ENCODE measurements at places on chromosomes 13 and 19. TPM values are rescaled to one million over a fixed set of nuclear protein-coding genes. Genes with fewer than 3 reads are reported as not detected.

Gene TBXA2R
- 0.12 TPM for total RNA-seq

GRCh38 chr19:35430409-35431144 lies 17.5 kb upstream of the FFAR2 start:
- peak overlapping the region; percentile 78 for H3K27ac ChIP-seq
- H3K4me1 ChIP-seq = peaks cover 34% of the 10 kb centered on the region
- DNase-seq = no peak
- no peaks in the 10 kb centered on the region for H3K36me3 ChIP-seq
- no peaks in the 10 kb centered on the region for H3K27me3 ChIP-seq

DNA sequence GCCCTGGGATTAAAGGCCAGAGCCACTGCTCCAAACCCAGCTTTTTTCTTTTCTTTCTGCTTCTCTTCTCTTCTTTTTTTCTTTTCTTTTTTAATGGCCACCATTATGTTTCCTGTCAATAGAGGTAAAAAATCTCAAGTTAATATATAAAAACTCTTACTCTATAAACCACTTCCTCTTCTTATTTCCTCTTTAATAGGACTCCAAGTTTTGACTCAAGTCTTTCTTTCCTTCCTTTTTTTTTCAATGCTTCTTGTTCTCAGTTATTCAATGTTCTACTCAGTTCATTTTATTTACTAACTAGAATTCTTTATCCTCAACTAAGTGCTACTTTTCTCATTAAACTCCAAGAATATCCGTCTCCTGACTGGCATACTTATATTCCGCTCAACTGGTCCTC lies 27.1 kb upstream of the MYCBP2 start:
- H3K4me1 ChIP-seq = no peaks in the 10 kb centered on the region
- DNase-seq = no peak
- no peak overlapping the region for H3K4me3 ChIP-seq
- H3K27me3 ChIP-seq = no peaks in the 10 kb centered on the region
- H3K27ac ChIP-seq = no peak overlapping the region
- H3K36me3 ChIP-seq = no peaks in the 10 kb centered on the region

GRCh38 chr19:10227026-10227971 lies 3.8 kb downstream of the S1PR2 start:
- peaks cover 10% of the 10 kb centered on the region for H3K4me1 ChIP-seq
- no peak for DNase-seq
- peak overlapping the region; percentile 98 for H3K27ac ChIP-seq

- DNase-seq = no peak
- no peaks in the 10 kb centered on the region for H3K36me3 ChIP-seq
- no peaks in the 10 kb centered on the region for H3K27me3 ChIP-seq
- H3K4me1 ChIP-seq = no peaks in the 10 kb centered on the region
Observed at GRCh38 chr13:28704282-28704681, 14.5 kb downstream of the SLC46A3 start.

GRCh38 chr13:109989155-109989554 lies 202.8 kb upstream of the IRS2 start:
- no peak overlapping the region for H3K4me3 ChIP-seq
- no peak for DNase-seq
- no peak overlapping the region for H3K27ac ChIP-seq
- no peaks in the 10 kb centered on the region for H3K4me1 ChIP-seq

GRCh38 chr19:31334101-31334848 lies 15.0 kb downstream of the TSHZ3 start:
- H3K4me3 ChIP-seq = no peak overlapping the region
- peaks cover 34% of the 10 kb centered on the region for H3K4me1 ChIP-seq
- H3K27me3 ChIP-seq = no peaks in the 10 kb centered on the region
- DNase-seq = no peak
- H3K36me3 ChIP-seq = no peaks in the 10 kb centered on the region
- no peak overlapping the region for H3K27ac ChIP-seq

- no peak for DNase-seq
- H3K4me3 ChIP-seq = no peak overlapping the region
- H3K4me1 ChIP-seq = no peaks in the 10 kb centered on the region
- H3K27ac ChIP-seq = no peak overlapping the region
- no peaks in the 10 kb centered on the region for H3K27me3 ChIP-seq
- no peaks in the 10 kb centered on the region for H3K36me3 ChIP-seq
Observed at GRCh38 chr19:33726756-33727155, 69.9 kb upstream of the KCTD15 start.

GRCh38 chr13:76223565-76223964 lies 587.4 kb downstream of the LMO7 start:
- no peak overlapping the region for H3K27ac ChIP-seq
- no peak overlapping the region for H3K4me3 ChIP-seq
- no peaks in the 10 kb centered on the region for H3K4me1 ChIP-seq
- no peak for DNase-seq
- H3K36me3 ChIP-seq = no peaks in the 10 kb centered on the region

Gene C19orf73
- total RNA-seq = not detected

- H3K36me3 ChIP-seq = no peaks in the 10 kb centered on the region
- H3K4me3 ChIP-seq = no peak overlapping the region
- H3K27ac ChIP-seq = no peak overlapping the region
- DNase-seq = no peak
Observed at GRCh38 chr19:14901675-14902260, 15.8 kb upstream of the OR7A17 start.

DNA sequence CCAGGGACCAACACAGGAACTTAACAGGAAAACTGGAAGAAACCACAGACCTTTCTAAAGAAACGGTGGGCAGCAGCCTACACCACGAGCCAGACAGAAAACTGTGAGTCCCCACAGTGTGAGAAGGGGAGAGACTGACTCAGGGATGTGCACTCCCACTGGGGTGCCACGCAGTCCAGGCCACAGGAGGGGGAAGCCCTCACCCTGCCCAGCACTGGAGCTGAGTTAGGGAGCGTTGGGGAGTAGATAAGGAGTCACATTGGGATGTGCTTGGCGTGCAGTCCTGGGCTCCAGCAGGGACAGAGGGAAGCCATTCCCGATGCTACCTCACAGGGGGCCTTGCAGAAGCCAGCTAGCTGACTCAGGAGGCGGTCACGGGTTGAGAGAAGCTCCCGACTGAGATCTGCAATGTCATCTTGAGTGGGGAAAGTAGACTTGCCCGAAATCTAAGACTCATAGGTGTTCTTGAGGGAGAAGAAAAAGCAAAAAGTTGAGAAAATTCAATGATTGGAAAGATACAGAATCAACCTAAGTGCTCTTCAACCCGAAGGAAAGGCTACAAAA lies 17.3 kb downstream of the SIGLEC8 start:
- H3K36me3 ChIP-seq = no peaks in the 10 kb centered on the region
- no peak overlapping the region for H3K27ac ChIP-seq
- no peak for DNase-seq
- no peaks in the 10 kb centered on the region for H3K4me1 ChIP-seq

DNA sequence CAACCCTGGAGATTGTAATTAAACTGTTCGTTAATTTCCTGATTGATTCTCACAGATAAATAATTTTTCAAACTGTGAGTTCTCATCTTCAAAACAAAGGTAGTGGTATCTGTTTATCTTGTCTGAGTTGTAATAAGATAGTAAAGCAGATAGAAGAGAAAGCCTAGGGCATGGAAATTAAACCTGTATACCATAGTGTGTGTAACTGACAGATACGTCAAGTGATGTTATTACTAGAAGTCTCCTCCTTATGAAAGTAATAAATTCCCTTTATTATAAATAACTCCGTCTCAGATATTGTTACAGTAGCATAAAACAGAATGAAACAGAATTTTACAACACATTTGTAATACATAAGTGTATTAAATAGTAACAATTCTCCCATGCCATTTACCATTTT lies 1065.1 kb downstream of the SLITRK1 start:
- no peaks in the 10 kb centered on the region for H3K27me3 ChIP-seq
- H3K4me3 ChIP-seq = no peak overlapping the region
- H3K27ac ChIP-seq = no peak overlapping the region
- H3K4me1 ChIP-seq = no peaks in the 10 kb centered on the region

Gene URAD
- total RNA-seq = 18.2 TPM

Gene TLE2
- total RNA-seq = 25.4 TPM

Gene ACER1
- total RNA-seq = not detected

DNA sequence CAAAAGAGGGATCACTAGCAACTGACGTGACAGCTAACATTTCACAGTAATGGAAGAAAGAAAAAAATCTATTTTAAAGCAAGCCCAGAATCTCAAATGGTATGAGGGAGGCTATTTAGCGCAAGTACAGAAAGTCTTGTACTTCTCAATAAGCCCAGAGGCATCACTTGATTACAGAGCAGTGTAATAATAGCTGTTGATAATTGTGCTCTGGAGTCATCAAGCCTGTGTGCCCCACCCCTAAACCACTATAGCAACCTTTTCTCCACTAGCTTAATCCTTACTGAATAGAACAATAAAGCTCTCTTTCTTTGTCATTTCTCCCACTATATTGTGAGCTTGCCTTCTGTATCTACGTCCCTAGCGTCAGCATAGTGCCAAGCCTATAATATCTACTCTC lies 56.6 kb downstream of the FREM2 start:
- no peak overlapping the region for H3K27ac ChIP-seq
- H3K4me3 ChIP-seq = no peak overlapping the region
- H3K4me1 ChIP-seq = no peaks in the 10 kb centered on the region
- no peaks in the 10 kb centered on the region for H3K36me3 ChIP-seq

- DNase-seq = no peak
- no peaks in the 10 kb centered on the region for H3K27me3 ChIP-seq
- H3K27ac ChIP-seq = no peak overlapping the region
- no peak overlapping the region for H3K4me3 ChIP-seq
- no peaks in the 10 kb centered on the region for H3K36me3 ChIP-seq
Observed at GRCh38 chr13:80058626-80059025, 282.3 kb downstream of the SPRY2 start.

DNA sequence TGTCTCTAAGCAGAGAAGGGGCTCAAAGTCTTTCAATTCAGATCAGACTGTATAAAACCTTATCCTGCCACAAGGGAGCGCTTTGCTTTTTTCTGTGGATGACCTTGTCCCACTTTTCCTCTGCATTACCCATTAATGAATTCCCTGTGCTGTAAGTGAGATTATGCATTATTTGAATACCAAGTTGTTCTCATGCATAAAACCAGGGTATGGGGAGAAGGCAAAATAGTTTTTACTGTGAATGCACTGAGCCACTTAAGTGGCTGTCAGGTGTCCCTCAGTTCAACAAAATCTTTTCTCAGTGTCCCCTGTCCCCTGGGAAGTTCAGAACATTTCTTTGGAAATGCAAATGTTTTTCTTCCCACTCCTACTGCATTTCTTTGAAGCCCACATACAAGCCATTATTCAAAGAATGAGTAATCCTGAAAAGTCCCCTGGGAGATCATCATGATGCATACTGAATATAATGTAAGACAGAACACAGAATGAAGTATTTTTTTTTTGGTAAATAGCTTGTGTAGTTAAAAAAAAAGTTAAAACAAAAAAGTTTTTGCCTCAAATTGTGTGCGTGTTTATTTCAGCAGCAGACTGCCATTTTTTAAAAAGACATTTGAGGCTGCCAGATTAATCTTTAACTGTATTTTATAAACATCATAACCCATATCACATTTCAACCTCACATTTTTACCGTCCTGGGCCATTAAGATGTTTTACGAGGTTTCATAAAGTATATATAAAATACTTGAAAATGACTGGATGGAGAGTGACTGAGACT lies 506.7 kb upstream of the PCDH9 start:
- H3K4me1 ChIP-seq = peaks cover 6% of the 10 kb centered on the region
- H3K27ac ChIP-seq = peak overlapping the region; percentile 4
- H3K36me3 ChIP-seq = no peaks in the 10 kb centered on the region
- no peaks in the 10 kb centered on the region for H3K27me3 ChIP-seq
- peak; percentile 55 for DNase-seq

Gene HTR2A
- total RNA-seq = 0.20 TPM

Gene REEP6
- total RNA-seq = 88.9 TPM

Gene ZNF100
- 9.7 TPM for total RNA-seq

GRCh38 chr13:46492946-46493345 lies 60.0 kb upstream of the LRCH1 start:
- no peaks in the 10 kb centered on the region for H3K27me3 ChIP-seq
- no peak overlapping the region for H3K27ac ChIP-seq
- peaks cover 16% of the 10 kb centered on the region for H3K4me1 ChIP-seq

GRCh38 chr13:41897126-41897525 lies 63.8 kb downstream of the VWA8 start:
- H3K4me1 ChIP-seq = no peaks in the 10 kb centered on the region
- no peak overlapping the region for H3K4me3 ChIP-seq
- no peaks in the 10 kb centered on the region for H3K27me3 ChIP-seq
- DNase-seq = no peak
- no peaks in the 10 kb centered on the region for H3K36me3 ChIP-seq

GRCh38 chr13:45941261-45941660 lies 89.7 kb upstream of the SIAH3 start:
- peaks cover 1% of the 10 kb centered on the region for H3K27me3 ChIP-seq
- no peaks in the 10 kb centered on the region for H3K36me3 ChIP-seq
- no peaks in the 10 kb centered on the region for H3K4me1 ChIP-seq
- DNase-seq = no peak
- H3K4me3 ChIP-seq = no peak overlapping the region
- no peak overlapping the region for H3K27ac ChIP-seq

DNA sequence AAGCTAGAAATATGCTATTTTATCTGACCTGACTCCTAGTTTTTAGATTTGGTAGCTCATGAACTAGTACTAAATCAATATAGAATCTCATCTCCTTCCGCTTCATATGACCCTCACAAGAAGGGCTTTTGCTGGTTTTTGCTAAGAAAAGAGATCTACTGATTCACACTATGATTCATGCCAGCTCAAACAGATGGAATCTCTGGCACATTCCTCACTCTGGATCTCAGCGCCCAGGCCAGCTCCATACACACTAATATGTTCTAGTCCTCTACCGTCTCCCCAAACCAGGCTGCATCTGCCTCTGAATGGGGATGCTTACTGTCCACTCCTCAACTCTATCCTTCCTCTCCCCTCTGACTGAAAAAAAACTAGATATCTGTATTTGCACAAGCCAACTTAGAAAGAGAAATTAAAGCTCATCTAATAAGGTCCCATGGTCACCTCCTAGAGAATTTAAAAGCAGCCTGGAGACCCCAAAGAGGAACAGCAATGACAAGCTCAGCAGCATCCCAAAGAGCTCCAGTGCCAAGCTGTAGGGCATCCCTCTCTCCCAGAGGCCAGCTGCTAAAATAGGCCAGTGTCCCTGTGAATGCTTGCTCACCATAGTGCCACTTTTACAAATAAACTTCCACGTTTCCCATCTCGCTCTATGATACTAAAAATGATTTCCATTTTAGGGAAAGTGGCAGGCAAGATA lies 74.9 kb downstream of the LHFPL6 start:
- no peak for DNase-seq
- H3K27ac ChIP-seq = no peak overlapping the region
- no peaks in the 10 kb centered on the region for H3K4me1 ChIP-seq
- H3K36me3 ChIP-seq = no peaks in the 10 kb centered on the region

GRCh38 chr13:112446867-112447266 lies 70.7 kb downstream of the SPACA7 start:
- DNase-seq = no peak
- peaks cover 12% of the 10 kb centered on the region for H3K27me3 ChIP-seq
- no peaks in the 10 kb centered on the region for H3K4me1 ChIP-seq
- H3K4me3 ChIP-seq = no peak overlapping the region
- no peaks in the 10 kb centered on the region for H3K36me3 ChIP-seq
